ENCODE measurements at places on chromosomes 7 and 10.

GRCh38 chr7:90484706-90485105 is 15.3 kb downstream of the PTTG1IP2 start:
- no peak for DNase-seq

DNA sequence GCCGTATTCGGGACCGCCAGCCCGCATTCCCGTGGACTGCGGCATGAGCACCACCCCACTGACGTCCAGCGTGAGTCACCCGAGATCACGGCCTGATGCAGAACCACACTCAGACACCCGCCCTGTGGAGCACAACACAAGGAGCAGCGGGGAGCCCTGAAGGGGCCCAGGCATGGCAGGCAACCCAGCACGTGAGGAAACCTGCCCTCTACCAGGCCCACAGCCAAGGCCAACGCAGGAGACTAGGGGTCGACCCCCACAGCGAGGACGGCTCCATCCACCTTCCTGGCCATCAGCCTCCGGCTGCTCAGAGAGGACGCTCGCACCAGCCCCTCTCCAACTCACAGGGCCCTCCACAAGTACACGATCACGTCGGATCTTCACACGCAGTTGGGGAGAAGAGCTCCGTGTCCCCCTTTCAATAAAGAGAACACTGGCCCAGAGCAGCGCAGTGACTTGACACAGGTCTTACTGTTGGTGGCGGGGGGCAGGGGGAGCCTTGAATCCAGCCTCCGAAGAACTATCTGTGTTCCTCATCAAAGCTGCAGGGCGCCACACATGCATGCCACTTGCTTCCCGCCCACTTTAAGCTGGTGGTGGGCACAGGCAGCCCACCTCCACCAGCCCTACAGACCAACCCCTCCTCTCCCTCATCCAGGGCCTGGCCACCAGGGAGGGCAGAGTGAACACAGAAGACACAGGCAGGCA is 22.0 kb downstream of the MAD1L1 start:
- no peak for DNase-seq

DNA sequence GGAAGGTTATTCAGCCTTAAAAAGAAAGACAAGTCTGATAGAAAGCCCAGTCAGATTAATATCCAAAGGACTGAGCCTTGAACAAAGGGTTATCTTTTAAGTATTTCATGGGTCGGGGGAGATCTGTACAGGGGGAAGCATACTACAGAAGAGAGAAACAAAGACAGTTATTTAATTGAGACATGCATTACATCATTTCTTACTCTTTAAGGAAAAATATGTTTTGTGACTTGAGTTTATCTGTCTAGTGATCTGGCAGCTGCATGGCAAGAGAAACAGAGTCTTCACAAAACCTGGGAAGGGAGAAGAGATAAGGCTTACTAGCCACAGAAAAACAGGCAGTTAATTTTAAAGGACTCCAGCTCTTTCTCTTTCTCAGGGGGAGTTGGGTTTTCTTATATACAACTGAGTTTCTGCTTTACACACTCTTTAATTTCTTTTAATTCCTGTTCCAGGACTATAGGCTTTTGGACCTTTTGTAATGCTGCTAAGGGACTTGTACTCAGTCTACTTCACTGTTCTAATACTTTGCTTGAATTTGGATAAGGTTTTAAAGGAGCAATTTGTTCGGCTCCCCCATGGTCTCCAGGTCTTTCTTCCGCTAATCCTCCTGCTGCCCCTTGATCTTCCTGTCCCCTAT is 20.9 kb upstream of the CYP3A43 start:
- DNase-seq = no peak

DNA sequence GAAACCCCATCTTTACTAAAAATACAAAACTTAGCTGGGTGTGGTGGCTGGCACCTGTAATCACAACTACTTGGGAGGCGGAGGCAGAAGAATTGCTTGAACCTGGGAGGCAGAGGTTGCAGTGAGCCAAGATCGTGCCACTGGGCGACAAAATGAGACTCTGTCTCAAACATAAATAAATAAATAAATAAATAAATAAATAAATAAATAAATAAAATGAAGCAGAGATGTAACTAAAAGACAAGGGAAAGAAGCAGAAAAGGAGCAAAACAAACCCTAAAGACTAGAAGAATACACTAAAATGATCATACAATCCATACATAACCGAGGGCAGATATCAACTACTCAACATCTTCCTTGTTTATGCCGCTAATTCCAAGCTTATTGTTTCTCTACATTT is 209.8 kb downstream of the TYW1 start:
- DNase-seq = no peak

- no peak for DNase-seq
Observed at GRCh38 chr7:122329145-122329802, 24.7 kb upstream of the FEZF1 start.

- DNase-seq = no peak
Observed at GRCh38 chr7:5630670-5631069, 150.8 kb downstream of the RNF216 start.

- no peak for DNase-seq
Observed at GRCh38 chr7:154497751-154498150, 445.6 kb downstream of the DPP6 start.

DNA sequence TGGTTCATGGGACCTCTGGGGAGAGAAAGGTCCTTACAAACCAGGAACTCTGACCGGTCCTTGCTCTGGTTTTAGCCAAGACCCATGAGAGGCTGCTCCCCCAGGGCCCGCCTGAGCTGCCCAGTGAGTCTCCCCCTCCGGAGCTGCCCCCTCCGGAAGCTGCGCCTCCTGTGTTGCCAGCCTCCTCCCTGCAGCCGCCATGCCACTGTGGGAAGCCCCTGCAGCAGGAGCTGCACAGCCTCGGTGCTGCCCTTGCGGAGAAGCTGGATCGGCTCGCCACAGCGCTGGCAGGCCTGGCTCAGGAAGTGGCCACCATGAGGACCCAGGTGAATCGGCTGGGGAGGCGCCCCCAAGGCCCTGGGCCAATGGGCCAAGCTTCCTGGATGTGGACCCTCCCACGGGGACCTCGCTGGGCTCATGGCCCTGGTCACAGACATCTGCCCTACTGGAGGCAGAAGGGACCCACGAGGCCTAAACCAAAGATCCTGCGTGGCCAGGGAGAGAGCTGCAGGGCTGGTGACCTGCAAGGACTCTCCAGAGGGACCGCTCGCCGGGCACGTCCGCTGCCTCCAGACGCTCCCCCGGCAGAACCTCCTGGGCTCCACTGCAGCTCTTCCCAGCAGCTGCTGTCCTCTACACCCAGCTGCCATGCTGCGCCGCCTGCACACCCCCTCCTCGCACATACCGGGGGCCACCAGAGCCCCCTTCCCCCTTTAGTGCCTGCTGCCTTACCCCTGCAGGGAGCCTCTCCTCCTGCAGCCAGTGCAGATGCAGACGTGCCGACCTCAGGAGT is 40.1 kb downstream of the ZNF467 start:
- DNase-seq = no peak

- DNase-seq = no peak
Observed at GRCh38 chr7:111752022-111752582, 189.8 kb upstream of the IMMP2L start.

DNA sequence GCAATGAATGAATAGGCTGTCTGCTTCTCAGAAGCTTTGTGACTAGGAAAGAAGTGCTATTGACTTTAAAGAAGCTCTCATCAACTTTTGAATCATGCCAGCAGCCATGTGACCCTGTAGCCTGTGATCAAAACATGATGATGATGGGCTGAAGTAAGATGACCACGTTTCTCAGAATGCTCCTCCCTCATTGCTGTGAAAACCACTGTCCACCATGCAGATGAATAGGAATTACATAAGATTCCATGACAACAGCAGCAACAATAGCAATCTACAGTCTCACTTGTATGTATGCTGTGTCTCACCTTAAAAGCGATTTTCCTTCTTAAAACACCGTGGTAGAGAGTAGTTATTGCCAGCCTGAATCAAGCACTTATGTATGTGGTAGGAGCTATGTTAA is 228.4 kb downstream of the TRIL start:
- DNase-seq = no peak

GRCh38 chr10:128070721-128071416 is 55.4 kb downstream of the MKI67 start:
- DNase-seq = no peak

GRCh38 chr7:2966466-2967078 is 77.1 kb downstream of the CARD11 start:
- no peak for DNase-seq

GRCh38 chr7:71506822-71507221 is 374.9 kb downstream of the GALNT17 start:
- no peak for DNase-seq

GRCh38 chr10:105128111-105128510 is 487.0 kb downstream of the SORCS3 start:
- DNase-seq = no peak

- DNase-seq = no peak
Observed at GRCh38 chr10:45599646-45600045, 72.9 kb downstream of the ZFAND4 start.

- DNase-seq = no peak
Observed at GRCh38 chr7:30168835-30169573, 34.2 kb downstream of the MTURN start.

- no peak for DNase-seq
Observed at GRCh38 chr10:97927622-97928021, 78.0 kb downstream of the GOLGA7B start.

GRCh38 chr7:141722529-141722928 is 14.4 kb downstream of the WEE2 start:
- no peak for DNase-seq

DNA sequence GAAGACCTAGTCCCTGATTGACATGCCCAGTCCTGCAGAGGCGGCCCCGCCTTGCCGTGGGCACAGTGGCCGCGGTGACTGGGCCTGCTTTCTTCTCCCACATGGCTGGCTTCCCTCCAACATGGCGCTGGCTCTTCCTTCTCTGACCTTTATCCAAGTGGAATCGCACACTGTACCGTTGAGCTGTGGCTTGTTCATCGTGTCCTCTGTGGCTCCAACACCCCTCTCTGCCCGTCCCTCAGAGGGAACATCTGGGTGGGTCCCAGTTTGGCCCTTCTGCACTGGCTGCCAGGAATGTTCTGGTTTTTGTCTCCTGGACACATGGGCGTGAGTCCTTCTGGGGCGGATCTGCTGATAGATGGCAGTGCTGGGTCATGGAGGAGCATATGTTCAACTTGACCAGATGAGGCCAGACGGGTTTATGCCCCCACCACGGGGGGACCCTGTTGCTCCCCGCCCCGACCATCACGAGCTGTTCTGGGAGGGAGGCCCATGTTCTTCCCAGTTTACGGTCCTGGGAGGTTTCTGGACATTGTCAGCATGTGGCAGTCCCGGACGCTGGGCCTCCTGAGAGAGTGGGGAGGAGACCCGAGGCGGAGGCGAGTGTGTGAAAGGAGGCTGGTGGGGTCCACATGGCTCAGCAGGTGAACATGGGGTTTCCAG is 63.5 kb downstream of the LHPP start:
- DNase-seq = no peak

- no peak for DNase-seq
Observed at GRCh38 chr10:69089638-69090599, 2.0 kb downstream of the SRGN start.

GRCh38 chr10:13608246-13608853 is 21.6 kb downstream of the PRPF18 start:
- DNase-seq = no peak

DNA sequence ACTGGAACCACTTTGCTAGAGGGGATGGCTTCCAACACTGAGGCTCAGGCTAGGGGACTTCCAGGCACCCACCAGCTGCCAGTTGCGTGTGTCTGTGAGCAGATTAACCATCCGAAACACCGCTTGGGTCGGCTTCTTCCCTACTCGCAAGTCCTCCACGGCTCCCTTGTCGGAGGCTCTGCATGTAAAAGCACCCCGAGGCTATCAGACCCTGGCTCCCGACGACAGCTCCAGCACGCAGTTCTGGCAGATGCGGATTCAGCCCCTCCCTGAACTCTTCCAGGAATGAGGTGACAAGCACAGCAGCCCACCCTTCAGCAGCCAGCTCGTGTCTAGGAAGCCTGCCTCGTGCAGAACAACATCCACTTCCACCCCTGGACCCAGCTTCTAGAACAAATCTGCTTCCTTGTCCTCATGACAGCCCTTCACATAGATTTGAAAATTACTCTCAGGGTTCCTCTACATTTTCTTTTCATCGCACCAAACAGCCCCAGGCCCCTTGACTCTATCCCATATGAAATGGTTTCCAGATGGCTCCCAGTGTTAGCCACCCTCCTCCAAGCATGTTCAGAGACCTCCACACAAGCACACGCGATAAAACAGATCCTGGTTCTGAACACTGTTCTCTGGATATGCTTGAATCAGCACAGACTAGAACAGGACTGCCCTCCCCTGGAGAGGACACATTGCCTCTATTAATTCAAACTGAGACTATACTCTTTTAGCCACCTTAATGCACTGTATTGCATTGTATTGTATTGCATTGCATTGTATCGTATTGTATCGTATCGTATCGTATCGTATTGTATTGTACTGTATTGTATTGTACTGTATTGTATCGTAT is 44.6 kb downstream of the SLIT1 start:
- no peak for DNase-seq

GRCh38 chr7:102916426-102916825 is 3.6 kb downstream of the LRRC17 start:
- DNase-seq = no peak

DNA sequence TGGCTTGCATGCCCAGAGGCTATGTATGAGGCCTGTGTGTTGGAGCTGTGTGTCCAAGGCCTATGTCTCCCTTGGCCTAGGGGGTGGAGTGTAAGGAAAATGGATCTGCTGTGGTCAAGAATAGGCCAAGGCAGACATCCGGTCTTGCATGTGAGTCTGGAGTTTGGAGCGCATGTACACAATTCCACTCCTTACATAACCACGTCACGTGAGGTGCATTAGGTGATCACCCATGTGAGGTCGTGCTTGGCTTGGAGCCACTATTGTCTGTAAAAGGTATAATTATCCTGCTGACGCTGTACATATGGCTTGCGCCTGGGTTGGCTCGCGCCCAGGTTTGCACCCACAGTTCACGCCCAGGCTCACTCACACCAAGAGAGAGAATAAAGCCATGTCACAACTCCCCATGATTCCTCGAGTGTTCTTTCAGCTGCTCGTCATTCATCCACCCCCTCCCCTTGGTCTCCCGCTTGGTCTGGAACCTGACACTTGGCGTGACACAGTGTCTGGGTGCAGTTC is 105.5 kb downstream of the BICC1 start:
- no peak for DNase-seq

- no peak for DNase-seq
Observed at GRCh38 chr10:71357792-71358265, 38.8 kb downstream of the SLC29A3 start.

DNA sequence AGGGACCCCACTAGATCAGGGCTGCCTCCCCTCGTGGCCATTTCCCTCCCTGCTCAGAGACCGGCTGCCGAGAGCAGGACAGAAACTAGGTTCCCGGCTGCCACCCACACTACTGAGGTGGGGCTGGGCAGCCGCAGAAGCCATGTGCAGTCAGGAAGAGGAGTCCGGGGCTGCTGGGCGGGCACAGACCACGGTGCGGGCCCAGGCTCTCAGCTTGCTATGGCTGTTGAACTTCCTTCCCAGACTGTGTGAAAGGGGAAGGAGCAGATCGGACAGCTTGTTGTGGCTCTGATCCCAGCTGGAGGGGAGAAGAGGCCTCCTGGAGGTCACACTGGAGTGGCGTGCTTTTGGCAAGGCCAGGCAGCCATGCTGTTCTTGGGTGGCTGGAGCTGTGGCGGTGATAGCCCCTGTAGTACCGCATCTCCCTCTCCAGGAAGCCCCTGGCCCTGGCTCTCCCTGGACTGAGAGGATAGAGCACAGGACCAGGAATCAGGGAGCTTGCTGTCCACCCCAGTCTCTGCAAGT is 56.8 kb downstream of the HK1 start:
- no peak for DNase-seq

GRCh38 chr7:127959770-127960169 is 71.5 kb downstream of the LRRC4 start:
- no peak for DNase-seq

- no peak for DNase-seq
Observed at GRCh38 chr7:133629701-133630100, 376.8 kb downstream of the EXOC4 start.

All from retinal pigment epithelial cell (primary cell).